Activated CD4-positive, alpha-beta T cell treated with anti-CD3 and anti-CD28 coated beads for 24 hours (primary cell): ENCODE measurements at places on chromosomes 13 and 19.

DNA sequence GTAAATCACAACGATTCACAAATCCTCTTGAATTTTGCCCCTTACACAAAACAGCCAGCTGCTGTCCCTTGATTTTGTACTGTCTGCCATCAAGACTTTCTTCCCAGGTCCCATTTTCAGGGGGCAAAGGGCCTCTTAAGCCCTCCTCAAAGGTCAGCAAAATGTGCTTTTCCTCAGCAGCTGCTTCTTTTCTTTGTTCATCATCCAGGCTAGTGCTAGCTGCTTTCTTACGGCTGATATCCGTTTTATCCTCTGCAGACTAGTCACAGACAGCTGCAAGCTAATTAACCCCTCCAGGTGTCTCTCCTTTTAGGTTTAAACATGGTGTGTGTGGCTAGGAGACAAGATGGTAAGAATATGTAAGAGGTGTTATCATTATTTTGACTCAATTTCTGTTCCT lies 90.9 kb downstream of the NALCN start:
- DNase-seq = no peak

GRCh38 chr19:48446579-48446978 lies 796 bp downstream of the GRWD1 start:
- no peak for DNase-seq

DNA sequence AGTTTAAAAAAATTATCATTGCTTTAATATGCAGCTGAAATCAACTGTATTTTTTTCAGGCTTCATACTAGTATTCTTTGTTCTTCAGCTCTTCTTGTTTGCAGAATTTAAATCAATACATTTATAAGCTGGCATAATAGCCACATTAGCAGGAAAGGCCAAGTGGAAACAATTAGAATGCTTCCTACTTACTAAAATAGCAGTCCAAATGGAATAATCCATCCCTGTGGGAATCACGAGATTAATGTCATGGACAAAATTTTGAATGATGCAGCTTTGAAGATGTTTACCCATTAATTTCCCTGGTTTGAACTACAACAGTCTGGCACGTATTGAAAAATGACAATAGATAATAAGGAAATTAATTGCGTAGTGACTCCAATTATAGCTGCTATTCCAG lies 2650.8 kb downstream of the PCDH9 start:
- DNase-seq = no peak

DNA sequence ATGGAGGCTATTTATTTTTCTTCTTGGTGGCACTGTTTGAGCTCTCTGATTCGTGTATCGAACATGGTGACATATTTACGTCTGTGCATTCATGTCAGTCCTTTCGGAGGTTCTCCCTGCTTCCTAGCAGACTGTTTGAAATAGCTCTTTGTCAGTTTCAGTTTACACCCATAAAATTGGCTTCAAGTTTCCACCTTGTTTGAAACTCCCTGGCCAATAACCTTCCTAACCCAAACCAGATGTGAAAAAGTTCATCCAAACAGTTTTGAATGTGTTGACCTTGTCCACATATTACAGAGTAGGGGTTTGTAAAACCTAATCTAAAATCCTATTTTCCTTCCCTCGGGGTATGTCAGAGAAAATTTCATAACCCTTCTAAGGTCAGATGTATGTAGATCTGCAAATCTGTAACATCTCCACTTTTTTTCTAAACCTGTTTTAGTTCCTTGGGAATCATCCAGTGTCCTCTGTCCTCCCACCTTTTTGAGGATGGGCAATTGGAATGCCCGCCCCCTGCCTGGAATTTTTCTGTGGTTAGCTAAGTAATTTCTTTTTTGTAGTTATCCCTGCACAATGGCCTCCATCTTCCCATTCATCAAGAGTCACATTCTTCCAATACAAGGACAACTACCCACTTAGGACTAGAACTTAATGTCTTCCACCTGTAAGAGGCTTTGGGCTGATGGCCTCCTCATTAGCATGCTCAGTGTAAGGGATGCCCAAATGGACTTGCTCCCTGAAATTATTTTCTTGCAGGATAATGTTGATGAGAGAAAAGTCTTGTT lies 499.8 kb downstream of the GPC6 start:
- DNase-seq = no peak
